Sciatic nerve (tissue), 2 donors: ENCODE measurements at places on chromosomes 2 and 18.

GRCh38 chr2:74690571-74690970 is 36.5 kb downstream of the SEMA4F start:
- no peak for DNase-seq

GRCh38 chr2:170971071-170971470 is 42.0 kb downstream of the GORASP2 start:
- no peak for DNase-seq

- no peak for DNase-seq
Observed at GRCh38 chr18:12012697-12013096, 31.4 kb downstream of the IMPA2 start.

DNA sequence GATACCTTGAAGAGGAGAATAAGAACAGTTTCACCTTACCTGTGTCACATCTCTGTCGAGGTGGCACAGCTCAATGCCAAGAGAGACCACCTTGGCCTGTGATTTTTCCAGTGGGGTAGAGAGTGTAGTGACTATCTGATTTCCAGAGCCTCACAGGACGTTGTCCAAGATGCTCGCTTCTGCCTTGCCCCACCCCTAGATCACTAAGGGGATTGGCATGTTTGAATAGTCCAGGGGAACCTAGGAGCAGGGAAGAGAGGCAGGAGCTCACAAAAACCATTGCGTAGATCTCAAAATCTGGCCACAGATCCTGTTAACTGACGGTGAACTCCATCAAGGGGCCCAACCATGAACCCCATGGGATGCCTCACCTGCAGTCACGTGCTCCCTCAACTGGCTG is 24.2 kb downstream of the TMEM178A start:
- no peak for DNase-seq

DNA sequence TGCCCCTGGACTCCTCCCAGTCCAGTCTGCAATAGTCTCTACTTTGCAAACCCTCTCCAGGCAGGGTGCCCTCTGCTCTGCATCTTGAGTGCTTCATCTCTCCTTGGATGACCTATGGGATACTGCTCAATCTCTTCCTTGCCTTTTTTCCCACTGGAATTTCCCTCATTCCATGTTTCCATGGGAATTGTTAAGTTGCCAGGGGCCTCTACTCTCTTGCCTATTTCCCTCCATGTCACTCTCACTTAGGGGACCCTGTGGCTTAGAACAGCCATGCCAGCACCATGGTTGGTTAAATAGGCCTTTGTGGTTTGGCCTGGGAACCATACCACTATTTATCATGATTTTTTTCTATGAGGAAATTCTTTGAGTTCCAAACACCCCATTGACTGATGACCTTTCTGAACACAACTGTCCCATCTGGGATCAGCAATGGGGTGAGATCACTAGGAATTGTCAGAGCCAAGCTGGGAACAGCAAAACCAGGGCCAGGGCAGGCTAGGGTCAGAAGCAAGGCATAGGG is 91.4 kb upstream of the RBMS1 start:
- no peak for DNase-seq
